ENCODE measurements at places on chromosomes 5 and 9. TPM values are rescaled to one million over a fixed set of nuclear protein-coding genes. Genes with fewer than 3 reads are reported as not detected.

GRCh38 chr5:68380078-68380477 lies 164.5 kb downstream of the PIK3R1 start:
- no peak for DNase-seq

Gene ADRA1B
- not detected for total RNA-seq

Gene EIF4E1B
- not detected for total RNA-seq

Gene SPARC
- 8.6 TPM for total RNA-seq

DNA sequence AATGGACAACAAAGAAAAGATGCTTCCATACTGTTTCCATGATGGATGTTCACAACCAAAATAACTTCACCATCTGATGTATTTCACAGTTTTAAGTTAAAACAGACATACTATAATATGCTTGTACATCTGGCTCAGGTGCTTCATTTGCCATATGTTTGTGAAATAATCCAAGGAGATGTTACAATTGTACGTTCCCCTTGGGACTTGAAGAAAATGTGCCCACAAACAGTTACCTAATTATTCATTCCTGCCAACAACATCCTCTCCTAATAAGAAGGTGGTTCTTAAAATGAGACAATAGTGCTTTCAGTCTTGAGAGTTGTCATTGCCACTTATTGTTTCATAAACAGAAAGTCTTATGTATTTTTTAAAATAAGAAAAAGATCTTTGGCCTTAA lies 33.1 kb upstream of the SMARCA2 start:
- no peak for DNase-seq

- DNase-seq = no peak
Observed at GRCh38 chr5:99369797-99370593, 441.2 kb upstream of the CHD1 start.

- DNase-seq = no peak
Observed at GRCh38 chr5:65152131-65152530, 329.6 kb downstream of the ADAMTS6 start.

- DNase-seq = no peak
Observed at GRCh38 chr9:71306134-71306533, 184.7 kb upstream of the TRPM3 start.

- no peak for DNase-seq
Observed at GRCh38 chr9:91844190-91844589, 105.8 kb downstream of the ROR2 start.

- peak; percentile 17 for DNase-seq
Observed at GRCh38 chr9:129624947-129625346, 1.0 kb upstream of the NTMT1 start.

DNA sequence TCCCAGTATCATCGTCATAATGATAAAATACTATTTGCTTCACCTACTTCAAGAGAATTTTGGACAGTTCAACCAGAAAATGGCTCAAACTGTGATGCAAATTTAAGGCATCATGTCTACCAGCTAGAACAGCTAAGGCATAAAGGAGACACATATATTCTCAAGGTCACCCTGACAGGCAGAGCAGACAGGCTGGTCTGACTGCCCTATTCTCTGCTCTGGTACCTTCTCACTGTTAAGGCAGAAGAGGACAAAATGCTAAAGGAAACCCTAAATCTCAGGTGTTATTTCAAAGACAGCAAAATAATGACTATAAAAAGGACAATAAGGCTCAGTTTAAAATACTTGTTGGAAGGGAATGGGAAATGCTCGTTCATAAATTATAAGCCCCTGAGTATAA lies 87.2 kb downstream of the MRPS27 start:
- no peak for DNase-seq

Gene MAP1B
- total RNA-seq = 0.98 TPM

Gene SOX30
- 0.13 TPM for total RNA-seq

GRCh38 chr5:132475987-132476875 lies 14.3 kb downstream of the IRF1 start:
- no peak for DNase-seq

GRCh38 chr9:35431467-35431866 lies 58.4 kb upstream of the RUSC2 start:
- DNase-seq = no peak

GRCh38 chr9:110499608-110500007 lies 79.9 kb downstream of the SVEP1 start:
- DNase-seq = no peak

DNA sequence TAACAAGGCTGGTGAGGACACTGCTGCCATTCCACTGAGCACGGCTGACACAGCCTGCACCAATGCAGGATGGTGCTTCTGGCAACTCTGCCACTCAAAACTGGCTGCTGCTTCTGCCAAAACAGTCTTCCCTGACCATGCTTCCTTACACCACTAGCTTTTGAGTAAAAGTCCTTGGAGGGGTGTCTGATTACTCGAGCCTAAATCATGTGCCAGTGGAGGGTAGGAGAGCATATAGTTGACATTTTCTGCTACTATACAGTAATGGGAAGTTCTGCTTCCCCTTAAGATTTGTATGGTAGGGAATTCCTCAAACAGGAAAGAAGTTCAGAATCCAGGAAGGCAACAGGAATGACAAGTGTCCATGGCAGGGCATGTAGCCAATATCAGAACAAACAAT lies 12.2 kb upstream of the PJA2 start:
- DNase-seq = no peak

GRCh38 chr5:178325311-178325678 lies 92.7 kb upstream of the PHYKPL start:
- no peak for DNase-seq

Gene ENHO
- 0.32 TPM for total RNA-seq

Gene TENT4A
- 55.5 TPM for total RNA-seq

Gene ANXA6
- total RNA-seq = 395 TPM

Gene CXXC5
- 5.1 TPM for total RNA-seq

- no peak for DNase-seq
Observed at GRCh38 chr5:178323961-178324360, 91.4 kb upstream of the PHYKPL start.

Gene CSF2
- total RNA-seq = 0.89 TPM

- DNase-seq = no peak
Observed at GRCh38 chr5:16666130-16666882, 49.5 kb upstream of the RETREG1 start.

Gene OR1J4
- total RNA-seq = not detected

GRCh38 chr5:33888587-33888986 lies 3.2 kb downstream of the ADAMTS12 start:
- no peak for DNase-seq

DNA sequence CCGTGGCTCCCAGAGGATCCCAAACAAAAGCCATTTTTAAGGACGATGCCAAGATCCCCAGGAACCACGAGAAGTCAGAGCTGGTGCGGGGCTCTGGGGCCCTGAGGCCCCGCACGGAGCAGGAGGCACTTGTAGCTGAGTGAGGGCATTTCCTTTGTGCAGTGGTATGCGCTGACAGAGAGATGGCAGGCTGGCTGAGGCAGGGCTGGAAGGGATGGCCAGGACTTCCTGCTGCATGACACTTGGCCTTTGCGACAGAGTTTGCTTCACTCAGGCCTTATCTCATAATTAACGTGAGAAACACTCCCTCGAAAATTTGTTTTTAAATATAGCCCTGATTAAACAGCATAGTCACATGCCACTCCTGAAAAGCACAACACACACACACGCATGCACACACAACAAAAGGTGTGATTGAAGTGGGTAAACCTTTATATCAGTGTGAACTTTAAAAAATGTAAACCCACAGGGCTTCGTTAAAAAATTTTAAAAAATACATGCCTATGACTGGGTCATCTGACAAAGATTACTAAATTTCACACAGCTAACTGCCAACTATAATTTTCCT lies 536.6 kb downstream of the PDE4D start:
- no peak for DNase-seq

DNA sequence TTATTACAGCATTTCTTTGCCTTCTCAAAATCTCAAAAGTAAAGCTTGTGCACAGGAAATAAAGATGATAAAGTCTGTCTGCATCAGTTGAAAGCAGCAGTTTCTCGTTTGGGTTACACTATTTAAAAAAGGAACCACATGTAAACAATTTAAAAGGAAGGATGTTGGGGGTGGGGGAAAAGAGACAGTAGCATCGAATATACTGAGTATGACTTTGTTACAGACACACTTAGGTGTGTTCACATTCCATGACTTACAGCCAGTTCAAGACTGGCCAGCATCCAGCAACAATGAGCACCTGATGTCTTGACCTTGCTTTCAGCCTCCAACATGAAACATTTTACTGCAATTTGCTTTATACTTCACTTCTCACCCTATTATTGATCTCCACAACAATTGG lies 8.7 kb downstream of the GAPT start:
- DNase-seq = no peak

DNA sequence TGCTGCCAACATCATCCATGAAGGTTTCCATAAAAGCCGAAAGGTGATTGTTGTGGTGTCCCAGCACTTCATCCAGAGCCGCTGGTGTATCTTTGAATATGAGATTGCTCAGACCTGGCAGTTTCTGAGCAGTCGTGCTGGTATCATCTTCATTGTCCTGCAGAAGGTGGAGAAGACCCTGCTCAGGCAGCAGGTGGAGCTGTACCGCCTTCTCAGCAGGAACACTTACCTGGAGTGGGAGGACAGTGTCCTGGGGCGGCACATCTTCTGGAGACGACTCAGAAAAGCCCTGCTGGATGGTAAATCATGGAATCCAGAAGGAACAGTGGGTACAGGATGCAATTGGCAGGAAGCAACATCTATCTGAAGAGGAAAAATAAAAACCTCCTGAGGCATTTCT lies 10.1 kb downstream of the TLR4 start:
- DNase-seq = no peak

GRCh38 chr9:124296094-124296493 lies 38.3 kb downstream of the NEK6 start:
- no peak for DNase-seq

DNA sequence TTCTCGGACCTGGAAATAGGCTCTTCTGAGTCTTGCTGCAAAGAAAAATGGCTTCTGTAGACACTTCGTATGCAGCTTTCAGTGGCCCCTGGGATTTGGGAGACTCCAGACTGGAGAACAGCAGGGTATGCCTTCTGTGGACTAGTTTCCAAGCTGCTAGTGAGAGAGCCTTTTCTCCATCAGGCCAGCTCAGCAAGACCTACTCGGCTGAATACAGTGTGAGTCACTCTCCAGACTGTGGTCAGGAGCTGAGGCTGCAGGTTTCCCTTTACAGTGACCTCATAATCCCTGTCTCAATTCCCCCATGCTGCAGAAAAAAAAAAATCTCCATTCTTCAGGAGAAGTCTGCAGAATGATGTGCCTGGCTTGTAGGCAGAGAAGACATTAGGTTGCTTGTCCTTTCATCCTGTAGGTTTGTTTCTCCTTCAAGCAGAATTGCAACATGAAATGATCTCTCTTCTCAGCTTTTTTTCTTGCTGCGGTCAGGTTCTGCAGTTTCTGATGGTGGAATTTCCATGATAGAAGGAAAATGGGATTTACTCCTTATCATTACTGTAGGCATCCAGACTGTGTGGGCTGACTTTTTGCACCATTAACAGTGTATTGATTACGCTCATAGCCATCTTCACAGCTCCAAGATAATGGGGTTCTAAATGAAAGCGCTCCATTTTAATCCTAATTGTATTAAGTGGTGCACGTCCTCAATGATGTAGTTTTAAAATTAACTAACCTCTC lies 78.3 kb upstream of the TNFSF8 start:
- DNase-seq = no peak

DNA sequence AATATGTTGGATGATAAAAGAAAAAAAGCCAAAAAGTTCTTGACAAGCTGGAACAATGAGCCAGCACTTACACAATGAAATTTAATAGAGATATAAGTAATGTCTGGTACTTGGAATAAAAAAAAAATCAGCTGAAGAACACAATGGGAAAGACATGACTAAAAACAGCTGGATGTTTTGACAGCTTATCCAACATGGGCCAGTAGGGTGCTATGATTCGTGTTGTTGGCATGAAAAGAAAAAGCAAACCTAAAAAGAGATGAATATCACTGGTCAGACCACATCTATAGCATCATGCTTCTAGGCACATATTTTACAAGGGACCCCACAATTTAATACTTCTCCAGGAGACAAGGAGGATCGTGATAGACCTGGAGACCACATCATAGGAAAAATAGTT lies 175.3 kb downstream of the ARL15 start:
- no peak for DNase-seq

DNA sequence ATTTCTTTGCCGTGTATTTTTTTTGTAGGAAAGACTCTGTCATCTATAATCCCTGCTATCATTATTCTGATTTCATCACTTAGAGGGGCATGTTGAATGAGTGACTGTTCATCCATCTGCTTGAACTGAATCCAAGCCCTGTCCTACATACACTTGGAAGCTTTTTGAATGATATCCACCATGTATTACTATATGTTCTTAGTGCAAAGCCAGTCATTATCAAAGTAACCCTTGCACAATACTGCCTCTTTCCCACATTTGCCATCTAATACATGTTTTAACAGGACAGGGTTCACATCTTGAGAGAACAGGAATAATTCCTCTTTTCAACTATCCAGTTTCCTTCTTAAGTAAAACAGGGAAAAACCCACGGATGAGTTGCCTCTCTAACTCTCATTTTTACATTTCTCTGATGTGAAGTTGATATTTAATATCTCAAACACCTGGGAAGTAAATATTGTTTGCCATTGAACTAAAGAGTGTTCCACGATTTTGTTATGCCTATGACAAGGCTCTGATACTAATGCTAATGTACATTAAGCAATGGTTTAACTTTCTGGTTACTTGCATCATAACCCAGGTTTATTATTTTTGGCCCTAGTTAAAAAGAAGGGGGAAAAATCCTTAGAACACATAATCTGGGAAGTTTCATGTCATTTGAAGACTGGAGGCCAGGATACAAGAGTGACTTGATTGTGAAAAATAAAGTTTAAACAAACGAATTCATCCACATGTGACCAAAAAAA lies 103.7 kb upstream of the TARS1 start:
- DNase-seq = no peak

Gene PAM
- total RNA-seq = 21.4 TPM

DNA sequence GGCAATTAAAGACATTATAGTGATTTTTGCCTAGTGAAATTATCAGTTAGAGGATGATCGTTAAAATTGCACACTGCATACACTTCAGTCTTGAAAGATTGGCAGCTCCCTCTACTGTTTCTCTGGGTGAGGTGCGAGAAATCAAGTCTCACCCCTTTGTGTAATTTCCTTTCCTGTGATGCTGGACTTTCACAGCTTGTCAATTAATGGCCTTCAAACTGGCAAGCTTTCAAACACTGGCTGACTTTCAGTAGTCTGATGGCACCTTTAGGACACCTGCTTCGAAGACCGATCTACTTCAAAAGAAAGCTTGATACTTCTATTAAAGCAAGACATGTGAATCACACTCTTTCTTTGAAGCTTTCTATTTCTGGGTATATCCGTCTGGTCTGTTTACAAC lies 706.7 kb upstream of the PTPRD start:
- DNase-seq = no peak

GRCh38 chr9:86035827-86036440 lies 63.4 kb downstream of the GOLM1 start:
- DNase-seq = no peak

Gene C7
- 2.9 TPM for total RNA-seq

Gene FYB1
- 428 TPM for total RNA-seq

- no peak for DNase-seq
Observed at GRCh38 chr5:76763136-76763535, 47.2 kb downstream of the F2R start.

DNA sequence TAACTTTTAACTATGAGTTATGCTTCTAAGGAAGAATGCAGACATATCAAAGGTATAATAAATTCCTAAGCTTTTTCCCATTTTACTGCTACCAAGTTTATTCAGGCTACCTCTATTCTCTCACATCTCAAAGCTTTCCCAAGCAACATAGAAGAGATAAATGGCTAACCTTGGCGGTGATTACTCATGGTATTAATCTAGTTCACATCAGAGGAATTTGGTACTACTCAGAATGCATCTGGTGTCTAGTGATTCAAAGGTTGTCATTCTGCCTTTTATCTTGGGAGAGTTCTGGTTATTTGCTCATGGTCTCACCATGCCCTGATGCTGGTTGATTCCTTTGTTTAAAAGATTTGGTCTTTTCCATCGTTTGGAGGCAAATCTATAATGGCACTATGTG lies 182.7 kb downstream of the TAF11L14 start:
- DNase-seq = no peak

Gene ARL14EPL
- not detected for total RNA-seq
